Cerebellar nuclear complex (tissue), 1 donor: ENCODE measurements at places on chromosomes 16 and 17.

DNA sequence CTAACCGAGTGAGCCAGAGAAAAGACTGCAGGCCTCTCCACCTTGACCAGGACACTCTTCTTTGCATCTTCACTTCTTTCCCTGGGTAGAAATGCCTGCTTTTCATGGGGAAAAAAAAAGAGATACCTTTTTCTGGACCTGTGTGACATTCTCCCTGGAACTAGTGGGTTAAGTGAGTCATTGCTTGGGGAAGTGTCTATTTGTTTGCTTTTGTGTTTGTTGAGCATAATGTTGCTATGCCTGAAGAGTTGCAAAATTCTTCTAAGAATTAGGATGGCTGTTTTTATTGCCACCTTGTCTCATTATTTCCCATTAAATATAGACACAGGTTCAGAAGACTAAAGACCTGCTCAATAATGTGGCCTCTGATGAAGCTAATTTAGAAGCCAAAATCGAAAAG is 18.8 kb downstream of the CLUAP1 start:
- no peak for DNase-seq

GRCh38 chr16:81590714-81591544 is 146.3 kb downstream of the CMIP start:
- DNase-seq: no peak

- no peak for DNase-seq
Measured at GRCh38 chr17:41518031-41518430, 659 bp downstream of the KRT15 start.

DNA sequence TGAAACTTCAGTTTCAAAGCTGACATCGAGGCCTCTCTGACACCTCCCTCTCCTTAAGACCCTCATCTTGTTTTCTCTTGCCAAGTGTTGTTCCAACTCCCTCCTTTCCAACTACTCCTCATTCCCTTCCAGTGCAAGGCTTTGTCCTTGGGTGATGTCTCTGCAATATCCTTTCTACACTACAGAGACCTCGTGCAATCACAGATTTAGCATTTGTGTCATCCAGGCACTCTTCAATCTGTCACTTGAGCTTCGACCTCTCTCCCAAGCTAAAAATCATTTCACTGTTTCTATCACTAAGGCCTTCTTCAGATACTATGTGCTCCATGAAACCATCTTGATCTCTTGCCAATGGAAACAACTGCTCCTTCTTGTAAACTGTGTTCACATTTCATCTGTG is 31.6 kb downstream of the TEKT3 start:
- DNase-seq: no peak

- DNase-seq: no peak
Measured at GRCh38 chr17:56801459-56802178, 32.1 kb downstream of the C17orf67 start.

DNA sequence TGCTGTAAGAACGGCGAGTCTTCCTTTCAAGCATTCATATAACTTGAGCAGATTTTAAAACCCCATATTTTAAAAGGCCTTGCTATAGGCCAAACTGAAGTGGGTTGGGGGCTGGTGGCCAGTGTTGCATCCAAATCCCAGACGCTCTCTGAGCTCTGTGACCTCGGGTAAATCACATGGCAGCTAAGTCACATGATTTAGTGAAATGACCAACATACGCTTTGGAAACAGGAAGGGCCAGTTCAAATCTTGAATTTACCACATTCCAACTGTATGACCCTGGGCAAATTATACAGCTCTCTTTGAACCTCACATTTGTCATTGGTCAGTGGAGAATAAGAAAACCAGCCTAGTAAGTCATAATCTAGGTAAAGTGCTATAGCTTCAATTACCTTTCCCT is 519.3 kb downstream of the HAPSTR1 start:
- DNase-seq: no peak

- no peak for DNase-seq
Measured at GRCh38 chr17:82560252-82560642, 40.7 kb downstream of the FOXK2 start.
